ENCODE measurements at places on chromosomes 5 and 9. TPM values are rescaled to one million over a fixed set of nuclear protein-coding genes. Genes with fewer than 3 reads are reported as not detected.
A peak's percentile ranks its signal among the peaks of the same experiment; 100 is the strongest.

The STK10 gene
- 52.7 TPM for total RNA-seq

The SHOC1 gene
- not detected for total RNA-seq

DNA sequence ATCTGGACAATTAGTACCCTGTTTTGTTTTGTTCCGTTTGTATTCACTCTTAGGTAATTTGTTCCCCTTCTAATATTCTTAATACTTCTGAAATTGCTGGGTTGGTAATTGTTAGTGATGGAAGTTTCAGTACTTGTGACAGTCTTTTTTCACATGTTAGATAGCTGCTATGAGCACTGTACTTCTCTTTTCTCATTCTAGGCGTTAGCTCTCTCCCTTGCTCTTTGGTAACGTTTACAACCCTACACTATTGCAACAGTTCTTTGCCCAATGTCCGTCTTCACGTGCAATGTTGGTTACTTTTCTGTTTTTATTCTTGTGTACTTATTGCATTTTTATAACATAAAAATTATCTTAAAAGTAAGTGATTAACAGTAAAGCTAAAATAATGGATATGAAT is 1509.0 kb downstream of the MAT2B start:
- H3K4me1 ChIP-seq, result no peaks in the 10 kb centered on the region
- no peak for DNase-seq
- H3K27ac ChIP-seq, result no peak overlapping the region
- no peaks in the 10 kb centered on the region for H3K27me3 ChIP-seq

DNA sequence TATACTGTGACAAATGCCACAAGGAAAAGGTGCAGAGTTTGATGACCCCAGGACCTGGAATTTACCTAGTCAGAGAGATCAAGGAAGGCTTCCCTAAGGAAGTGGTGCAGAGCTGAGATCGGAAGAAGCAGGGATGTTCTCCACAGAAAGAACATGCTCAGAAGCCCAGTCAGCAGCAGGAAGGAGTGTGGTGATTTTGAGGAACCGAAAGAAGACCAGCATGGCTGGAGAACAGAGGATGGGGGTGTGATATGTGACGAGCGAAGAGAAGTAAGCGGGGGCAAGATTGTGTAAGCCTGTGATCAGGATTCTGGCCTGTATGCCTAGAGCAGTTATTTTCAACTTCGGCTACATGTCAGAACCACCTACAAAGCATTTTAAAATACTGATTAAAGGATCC is 18.7 kb upstream of the PIK3R1 start:
- no peak overlapping the region for H3K27ac ChIP-seq
- DNase-seq, result no peak
- no peak overlapping the region for H3K4me3 ChIP-seq
- peaks cover 24% of the 10 kb centered on the region for H3K4me1 ChIP-seq

GRCh38 chr5:55363856-55364255 is 56.1 kb downstream of the MTREX start:
- no peak overlapping the region for H3K4me3 ChIP-seq
- no peaks in the 10 kb centered on the region for H3K27me3 ChIP-seq
- peaks cover 34% of the 10 kb centered on the region for H3K4me1 ChIP-seq
- peak overlapping the region; percentile 49 for H3K27ac ChIP-seq
- H3K36me3 ChIP-seq, result peaks cover 13% of the 10 kb centered on the region
